Stimulated activated CD8-positive, alpha-beta memory T cell treated with anti-CD3 and anti-CD28 coated beads, Interleukin-2, amount 100 ng/mL, for 1 hour (primary cell): ENCODE measurements at places on chromosomes 2 and 18.
A peak's percentile ranks its signal among the peaks of the same experiment; 100 is the strongest.

GRCh38 chr2:127535422-127535901 is at the start of gene MYO7B:
MYO7B (plus strand) TSS chr2:127535683; CDS start chr2:127559723, 24,040 bp downstream.
- no peak for DNase-seq

DNA sequence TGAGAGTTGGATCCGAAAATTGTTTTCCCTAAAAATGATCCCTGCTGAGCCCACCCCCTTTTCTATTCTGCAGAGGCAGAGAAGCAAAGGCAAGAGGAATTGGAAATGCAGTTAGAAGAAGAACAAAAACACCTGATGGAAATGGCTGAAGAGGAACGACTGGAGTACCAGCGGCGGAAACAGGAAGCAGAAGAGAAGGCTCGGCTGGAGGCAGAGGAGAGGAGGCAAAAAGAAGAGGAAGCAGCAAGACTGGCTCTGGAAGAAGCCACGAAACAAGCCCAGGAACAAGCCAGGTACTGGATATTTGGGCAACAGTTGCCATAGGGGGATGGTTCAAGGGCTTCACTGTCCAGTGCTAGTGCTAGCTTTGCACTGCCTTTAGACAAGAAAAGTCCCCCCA is 41.7 kb downstream of the SUMO1 start:
- no peak for DNase-seq

DNA sequence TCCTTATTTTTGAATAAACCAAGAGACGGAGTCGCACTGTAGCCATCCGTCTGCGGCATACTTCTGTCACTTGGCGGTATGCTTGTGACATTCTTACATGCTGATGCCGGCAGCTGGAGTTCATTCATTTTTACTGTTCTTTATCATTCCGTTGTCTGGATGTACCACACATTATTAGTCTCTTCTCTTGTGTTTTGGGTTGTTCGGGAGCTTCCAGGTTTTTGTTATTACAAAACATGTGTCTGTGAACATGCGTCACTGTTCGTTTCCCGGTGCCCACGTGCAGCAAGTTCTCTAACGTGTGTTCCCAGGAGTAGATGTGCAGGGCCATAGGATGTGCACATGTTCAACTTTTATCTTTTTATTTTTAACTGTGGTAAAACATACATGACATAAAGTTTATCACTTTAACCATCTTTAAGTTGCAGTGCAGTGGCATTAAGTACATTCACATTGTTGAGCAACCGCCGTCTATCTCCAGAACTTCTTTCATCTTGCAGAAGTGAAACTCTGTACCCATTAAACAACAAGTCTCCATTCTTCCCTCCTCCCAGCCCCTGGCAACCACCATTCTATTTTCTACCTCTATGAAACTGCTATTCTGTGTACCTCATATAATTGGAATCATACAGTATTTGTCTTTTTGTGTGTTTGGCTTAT is 40.1 kb downstream of the MTCL1 start:
- DNase-seq: no peak

DNA sequence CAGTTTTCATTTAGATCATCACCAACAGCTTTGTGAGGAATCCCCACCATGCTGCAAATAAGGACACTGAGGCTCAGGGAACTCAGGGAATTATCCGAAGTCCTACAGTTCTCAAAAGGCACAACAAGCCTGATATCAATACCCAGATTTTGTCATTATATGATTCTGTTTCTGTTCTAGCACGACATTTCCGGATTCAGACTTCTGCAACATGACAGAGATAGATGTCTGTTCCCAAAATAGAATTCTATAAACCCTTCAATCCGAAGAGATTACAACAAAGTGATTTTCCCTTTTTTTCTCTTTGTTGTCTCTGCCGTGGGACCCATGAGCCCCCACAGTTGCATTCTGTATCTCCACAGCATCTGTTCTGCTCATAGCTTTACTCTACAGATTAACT is 72.0 kb downstream of the DOCK10 start:
- DNase-seq: no peak

DNA sequence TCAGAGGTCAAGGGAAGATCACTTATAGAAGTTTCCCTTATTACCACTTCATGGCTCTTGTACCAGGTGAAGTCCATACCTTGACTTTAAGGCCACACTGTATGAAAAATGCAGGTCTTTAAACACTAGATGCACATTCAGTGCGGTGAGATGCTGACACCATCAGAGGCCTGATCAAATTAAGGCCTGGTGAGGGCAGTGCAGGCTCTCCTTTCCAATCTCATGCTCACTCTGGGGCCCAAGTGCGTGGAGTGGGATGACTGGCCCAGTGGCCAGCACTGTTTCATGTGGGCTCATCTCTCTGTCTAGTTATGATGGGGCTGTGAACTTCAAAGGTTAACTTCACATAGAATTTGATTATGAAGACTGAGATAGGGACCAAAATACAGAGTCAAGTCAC is 281.1 kb downstream of the SLC4A3 start:
- no peak for DNase-seq

- DNase-seq: no peak
These were observed 43.6 kb upstream of the MAP2 start for GRCh38 chr2:209380293-209380692.

DNA sequence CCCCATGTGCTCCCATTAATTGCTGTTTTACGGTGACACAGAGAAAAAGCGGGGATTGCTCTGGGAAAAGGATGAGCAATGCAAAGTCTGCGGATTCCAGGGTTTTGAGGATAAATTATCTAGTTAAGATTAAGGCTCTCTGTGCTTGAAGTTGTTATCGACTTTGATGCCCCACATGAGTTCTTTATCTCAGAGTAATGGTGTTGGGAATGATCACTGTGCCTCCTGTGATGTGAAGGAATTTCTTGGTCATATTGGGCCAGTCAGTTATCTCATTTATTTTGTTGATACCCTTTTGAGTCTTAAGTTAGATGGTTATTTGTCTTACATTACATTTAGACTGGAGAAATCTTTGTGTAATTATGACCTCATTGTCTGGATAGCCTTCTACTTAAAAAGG is 184.6 kb upstream of the MEX3C start:
- no peak for DNase-seq

- DNase-seq: no peak
These were observed 312.7 kb downstream of the HRH4 start for GRCh38 chr18:24773101-24773500.

DNA sequence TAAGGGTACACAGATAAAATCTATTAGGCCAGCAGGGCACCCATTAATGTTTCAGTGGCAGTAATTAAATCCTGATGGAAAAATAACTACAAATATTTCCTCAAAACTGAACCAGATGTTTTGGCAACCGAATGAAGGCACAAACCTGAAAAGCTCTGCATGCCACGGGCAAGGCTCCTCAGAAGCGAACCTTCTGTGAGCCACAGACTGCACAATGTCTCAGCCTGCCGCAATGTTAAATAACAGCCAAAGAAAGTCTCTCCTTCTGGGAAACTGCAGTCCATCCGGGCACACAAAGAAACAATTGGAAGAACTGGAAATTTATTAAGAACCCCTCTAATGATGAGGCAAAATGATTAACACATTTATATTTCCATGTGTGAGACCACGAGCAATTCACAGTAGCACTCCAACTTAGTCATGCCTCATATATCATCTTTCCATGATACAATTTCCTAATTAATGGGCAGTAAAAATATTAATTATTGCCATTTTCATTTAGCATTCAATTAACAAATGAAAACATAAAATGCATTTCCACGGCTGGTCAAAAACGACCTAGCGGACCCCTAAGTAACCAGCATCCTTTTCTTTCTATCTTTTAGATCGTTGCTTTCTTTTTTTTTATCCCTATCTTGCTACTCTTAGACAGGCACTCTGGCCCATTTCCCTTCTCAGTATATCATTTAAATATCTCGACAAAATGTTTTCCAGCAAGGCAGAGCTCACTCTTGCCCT is 237.5 kb downstream of the EPHA4 start:
- no peak for DNase-seq

GRCh38 chr2:55026202-55026601 is 24.0 kb downstream of the RTN4 start:
- DNase-seq: no peak

GRCh38 chr2:95345563-95346230 is 48.5 kb downstream of the KCNIP3 start:
- DNase-seq: peak; percentile 20

- no peak for DNase-seq
These were observed 81.4 kb downstream of the CMPK2 start for GRCh38 chr2:6784291-6784690.

DNA sequence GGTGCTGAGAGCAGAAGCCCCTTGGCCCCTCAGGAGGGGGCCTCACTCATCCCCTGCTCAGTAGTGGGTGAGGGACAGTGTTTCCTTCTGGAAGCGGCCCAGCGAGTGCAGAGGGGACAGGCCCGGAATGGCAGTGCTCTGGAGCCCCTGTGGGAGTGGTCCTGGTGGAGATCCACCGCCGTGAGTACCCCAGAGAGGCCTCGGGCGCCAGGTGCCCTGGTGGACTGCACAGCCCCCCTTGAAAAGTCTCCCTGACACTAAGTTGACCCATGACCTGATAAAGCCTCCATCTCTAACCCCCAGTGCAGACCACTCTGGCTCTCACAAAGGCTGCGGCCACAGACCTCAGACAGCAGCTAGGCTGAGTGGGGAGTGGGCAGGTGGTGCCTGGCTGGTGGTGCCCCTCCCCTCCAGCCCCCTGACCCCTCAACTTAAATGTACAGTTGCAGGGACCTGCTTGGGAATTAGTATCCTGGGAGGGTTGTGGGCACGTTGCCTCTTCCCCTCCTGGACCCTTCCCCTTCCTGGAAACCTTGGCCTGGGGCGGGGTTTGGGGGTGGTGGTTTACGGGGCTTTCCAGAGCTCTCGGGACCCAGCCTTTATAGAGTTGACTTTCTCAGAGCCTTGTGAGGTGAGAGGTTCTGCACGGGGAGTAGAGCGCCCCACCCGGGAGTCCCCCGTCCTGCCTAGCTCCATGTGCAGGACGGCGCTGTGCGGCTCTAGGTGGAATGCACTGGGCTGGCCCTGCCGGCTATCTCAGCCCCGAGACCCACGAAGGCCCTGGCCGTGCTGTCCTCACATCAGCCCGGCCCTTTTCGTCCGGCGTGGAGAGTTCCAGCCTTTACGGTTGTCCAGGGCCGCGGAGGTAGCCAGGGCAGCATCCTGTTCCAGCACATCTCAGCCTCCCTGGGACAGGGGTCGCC is 62.7 kb downstream of the RTP5 start:
- DNase-seq: no peak
